ENCODE measurements at places on chromosomes 7 and 10.

DNA sequence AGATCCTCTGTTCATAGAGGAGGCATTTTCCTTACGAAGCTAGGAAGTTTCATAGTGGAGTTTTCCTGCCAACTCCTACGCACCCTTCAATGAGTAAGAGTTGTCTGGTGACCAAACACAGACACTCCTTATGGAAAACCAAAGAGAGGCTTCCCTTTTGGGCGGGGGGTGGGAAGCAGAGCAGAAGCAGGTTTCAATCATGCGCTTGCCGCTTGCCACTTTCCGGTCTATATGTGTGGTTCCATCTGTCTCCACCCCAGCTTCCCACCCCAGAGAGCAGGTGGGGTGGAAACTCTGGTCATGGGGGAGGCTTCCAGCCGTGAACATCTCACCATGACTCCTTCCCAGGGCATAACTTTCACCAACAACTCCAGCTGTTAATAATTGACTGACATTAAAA is 68.8 kb upstream of the GRB10 start:
- DNase-seq = no peak

DNA sequence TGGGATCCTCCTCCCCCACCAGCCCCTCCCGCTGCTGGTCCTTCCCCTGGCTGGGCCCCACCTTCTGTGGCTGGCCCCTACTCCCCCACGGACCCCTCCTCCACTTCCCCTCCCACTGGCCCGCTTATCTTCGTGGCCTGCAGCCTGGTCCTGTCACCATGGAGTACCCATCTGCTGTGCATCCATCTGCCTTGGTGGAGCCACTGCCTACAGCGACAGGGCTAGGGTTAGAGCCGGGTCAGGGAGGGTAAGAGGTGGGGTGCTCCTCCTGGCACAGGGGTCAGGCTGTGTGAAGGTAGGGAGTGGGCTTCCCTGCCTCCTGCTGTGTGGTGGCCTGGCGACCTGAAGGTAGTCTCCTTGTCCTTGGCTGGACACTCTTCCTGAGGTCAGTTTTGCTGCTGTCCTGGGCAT is 5.2 kb downstream of the ADCY1 start:
- no peak for DNase-seq

GRCh38 chr7:80128918-80129317 is 5.7 kb upstream of the GNAI1 start:
- DNase-seq = no peak

DNA sequence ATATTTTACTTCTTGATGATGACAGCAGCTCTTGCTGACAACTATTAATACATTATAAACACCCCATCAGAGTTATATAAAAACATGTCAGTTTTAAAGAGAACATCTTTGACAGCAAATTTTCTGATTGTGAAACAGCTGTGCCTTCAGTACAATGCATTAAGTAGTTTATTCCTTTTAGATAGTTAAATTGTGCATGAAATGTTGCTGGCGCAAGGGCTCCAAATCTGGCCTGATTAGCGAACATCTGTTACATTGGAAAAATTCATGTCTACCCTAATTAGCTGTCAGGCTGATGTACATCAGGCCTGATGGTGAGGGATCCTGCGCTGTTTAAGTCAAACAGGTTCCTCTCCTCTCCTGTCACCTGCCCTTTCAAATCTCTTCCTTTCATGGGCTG is 171.9 kb upstream of the SP8 start:
- no peak for DNase-seq

- no peak for DNase-seq
These were observed 17.7 kb downstream of the ZNF277 start for GRCh38 chr7:112224186-112224585.

All from activated CD8-positive, alpha-beta memory T cell treated with anti-CD3 and anti-CD28 coated beads for 1 hour (primary cell).